ENCODE measurements at places on chromosomes 2 and 18. TPM values are rescaled to one million over a fixed set of nuclear protein-coding genes. Genes with fewer than 3 reads are reported as not detected.

SPR gene
- total RNA-seq, result 22.6 TPM

DPYSL5 gene
- total RNA-seq, result 110 TPM

IL18R1 gene
- total RNA-seq, result not detected

SCYGR7 gene
- total RNA-seq, result not detected

VIL1 gene
- not detected for total RNA-seq

RGPD8 gene
- 19.9 TPM for total RNA-seq

CHRND gene
- total RNA-seq, result not detected

ITM2C gene
- 293 TPM for total RNA-seq

LCT gene
- 0.37 TPM for total RNA-seq

GLI2 gene
- 10.4 TPM for total RNA-seq

KCNK3 gene
- total RNA-seq, result 0.31 TPM

MAP3K2 gene
- 54.8 TPM for total RNA-seq

ADAM23 gene
- 0.44 TPM for total RNA-seq

ZNF521 gene
- total RNA-seq, result not detected

PROKR1 gene
- 15.7 TPM for total RNA-seq

CHRNA1 gene
- not detected for total RNA-seq

WNT10A gene
- 0.47 TPM for total RNA-seq

CXCR1 gene
- not detected for total RNA-seq

MGAT4A gene
- 0.09 TPM for total RNA-seq

POTEC gene
- not detected for total RNA-seq

TDRD15 gene
- not detected for total RNA-seq

ITGB1BP1 gene
- 138 TPM for total RNA-seq

LHCGR gene
- not detected for total RNA-seq

CEBPZ gene
- total RNA-seq, result 90.1 TPM

KCNG2 gene
- total RNA-seq, result not detected

DCDC2C gene
- 0.81 TPM for total RNA-seq

DYNAP gene
- total RNA-seq, result not detected

Measured in A673 (cell line).